ENCODE measurements at places on chromosomes 12 and 14.

GRCh38 chr12:19394385-19394784, 44.9 kb upstream of the AEBP2 start:
- no peak for DNase-seq

DNA sequence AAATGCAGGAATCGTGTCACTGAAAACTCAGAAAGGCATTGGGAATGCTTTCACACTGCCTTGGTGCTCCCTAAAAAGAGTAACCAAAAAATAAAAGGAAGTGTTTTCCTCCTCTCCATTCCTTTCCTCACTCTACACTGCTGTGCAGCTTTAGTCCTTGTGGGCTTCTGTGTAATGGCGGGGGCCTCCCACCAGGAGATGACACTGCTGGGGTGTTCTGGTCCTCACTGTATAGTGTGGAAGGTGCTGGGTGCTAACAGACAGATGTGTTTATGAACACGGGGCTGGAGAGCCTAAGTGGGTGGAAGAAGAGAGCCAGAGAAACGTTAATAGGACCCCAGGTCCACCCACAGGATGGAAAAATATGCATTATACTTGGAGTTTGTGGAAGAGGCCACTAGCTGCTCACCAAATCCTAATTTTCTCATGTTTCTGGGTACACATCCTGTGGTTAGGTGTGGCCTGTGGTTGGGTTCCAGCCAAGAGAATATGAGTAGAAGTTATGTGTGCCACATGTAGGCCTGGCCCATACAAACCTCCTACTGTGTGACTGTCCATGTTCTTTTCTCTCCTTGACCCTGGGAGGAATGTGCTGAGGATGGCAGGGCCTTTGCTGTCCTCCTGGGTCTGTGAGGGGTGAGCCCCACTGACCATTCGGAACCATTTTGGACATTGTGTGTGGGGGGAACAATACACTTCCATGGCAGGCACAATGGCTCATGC, 14.0 kb upstream of the C1S start:
- no peak for DNase-seq

DNA sequence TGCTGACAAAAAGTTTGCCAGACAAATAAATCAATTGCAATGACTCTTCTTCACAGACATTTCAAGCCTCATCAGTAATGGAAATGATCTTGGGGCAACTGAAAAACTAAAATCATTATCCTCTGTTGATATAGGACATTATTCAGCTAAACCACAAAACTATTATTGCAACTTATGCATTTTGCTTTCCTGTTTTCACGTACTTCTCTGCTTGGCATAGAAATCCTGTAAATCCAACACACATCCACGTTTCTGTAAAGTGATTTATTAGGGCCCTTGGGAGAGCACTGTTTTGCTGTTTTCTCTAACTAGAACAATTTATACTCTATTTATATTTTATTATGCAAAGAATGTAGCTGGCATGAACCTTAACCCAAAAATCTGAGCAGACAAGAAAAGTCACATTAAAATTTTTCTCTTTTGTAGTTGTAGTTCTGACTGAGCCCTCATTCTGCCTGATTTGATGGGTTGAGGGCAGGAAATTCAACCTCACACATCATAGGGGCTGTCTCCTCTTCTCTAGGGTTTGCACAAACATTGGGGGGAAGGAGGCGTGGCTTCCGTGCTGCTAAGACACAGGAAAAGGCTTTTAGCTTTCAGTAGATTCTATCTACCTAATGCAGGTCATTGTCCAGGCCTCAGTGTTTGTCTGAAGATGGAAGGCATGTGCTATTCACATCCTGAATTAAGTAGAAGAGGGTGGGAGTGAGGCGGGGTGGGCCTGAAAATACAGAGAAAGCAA, 11.5 kb upstream of the NUP107 start:
- DNase-seq, result peak; percentile 76

GRCh38 chr12:90858252-90858651, 96.7 kb downstream of the CCER1 start:
- no peak for DNase-seq

DNA sequence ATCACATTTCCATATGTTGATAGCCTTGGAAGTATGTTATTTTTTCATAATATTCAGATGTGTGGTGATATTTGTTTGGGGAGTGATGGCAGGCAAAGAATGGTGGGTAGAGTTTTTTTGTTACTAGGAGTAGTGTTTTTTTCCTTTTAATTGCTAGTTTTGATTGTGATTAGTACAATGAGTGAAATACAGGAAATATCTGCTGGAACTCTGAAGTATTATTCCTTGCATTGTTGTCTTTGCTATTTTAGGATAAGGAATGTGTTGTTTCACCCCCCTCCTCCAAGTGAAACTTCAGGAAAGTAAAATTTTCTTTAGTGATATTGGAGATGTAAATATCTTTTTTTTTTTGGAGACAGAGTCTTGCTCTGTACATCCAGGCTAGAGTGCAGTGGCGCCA, 105.4 kb downstream of the DIP2B start:
- no peak for DNase-seq

GRCh38 chr14:100832311-100832960, 6.5 kb downstream of the MEG3 start:
- DNase-seq, result no peak

DNA sequence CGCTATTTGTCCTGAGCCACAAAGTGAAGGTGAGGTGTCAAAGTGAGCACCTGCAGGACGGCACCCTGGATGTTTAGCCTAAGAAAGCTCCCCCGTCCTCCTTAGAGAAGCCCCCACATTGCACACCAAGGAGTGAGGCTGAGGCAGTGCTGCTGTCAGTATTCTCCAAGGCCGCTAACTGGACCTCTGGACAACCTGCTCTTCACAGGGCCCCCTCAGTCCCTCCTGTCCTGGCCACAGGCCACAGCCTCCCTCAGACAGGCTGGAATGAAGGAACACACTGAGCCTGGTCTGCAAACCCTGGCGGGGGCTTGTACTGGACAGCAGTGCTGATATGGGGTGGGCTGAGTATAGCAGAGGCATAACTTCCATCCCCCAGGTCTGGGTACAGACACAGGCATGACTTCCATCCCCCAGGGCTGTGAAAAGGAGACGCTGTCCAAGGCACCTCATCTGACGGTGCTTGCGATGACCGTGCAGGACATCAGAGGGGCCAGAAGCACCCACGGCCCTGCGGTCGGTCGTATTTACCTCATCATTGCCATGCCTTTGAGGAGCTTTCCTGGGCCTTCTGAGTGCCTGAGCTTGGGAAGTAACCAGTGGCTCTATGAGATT, 82.4 kb upstream of the DIO3 start:
- DNase-seq, result no peak

DNA sequence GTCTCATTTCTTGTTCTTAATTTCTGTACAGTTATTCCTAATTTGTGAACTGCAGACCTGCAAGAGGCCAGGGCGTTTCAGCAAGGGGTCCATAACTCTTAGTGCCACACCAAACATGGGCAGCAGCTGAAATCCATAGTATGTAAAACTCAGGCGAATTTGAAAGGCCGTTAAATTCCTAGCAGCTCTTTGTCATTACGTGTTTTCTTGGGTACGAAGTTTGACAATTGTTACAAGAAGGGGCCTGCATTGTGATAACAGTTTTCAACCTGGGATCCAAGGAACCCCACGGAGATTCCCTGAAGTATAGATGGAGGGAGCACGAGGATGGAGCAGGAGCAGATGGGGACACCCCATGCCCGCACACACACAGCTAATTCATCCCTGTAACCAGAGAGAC, 288.0 kb downstream of the ZFP36L1 start:
- no peak for DNase-seq

DNA sequence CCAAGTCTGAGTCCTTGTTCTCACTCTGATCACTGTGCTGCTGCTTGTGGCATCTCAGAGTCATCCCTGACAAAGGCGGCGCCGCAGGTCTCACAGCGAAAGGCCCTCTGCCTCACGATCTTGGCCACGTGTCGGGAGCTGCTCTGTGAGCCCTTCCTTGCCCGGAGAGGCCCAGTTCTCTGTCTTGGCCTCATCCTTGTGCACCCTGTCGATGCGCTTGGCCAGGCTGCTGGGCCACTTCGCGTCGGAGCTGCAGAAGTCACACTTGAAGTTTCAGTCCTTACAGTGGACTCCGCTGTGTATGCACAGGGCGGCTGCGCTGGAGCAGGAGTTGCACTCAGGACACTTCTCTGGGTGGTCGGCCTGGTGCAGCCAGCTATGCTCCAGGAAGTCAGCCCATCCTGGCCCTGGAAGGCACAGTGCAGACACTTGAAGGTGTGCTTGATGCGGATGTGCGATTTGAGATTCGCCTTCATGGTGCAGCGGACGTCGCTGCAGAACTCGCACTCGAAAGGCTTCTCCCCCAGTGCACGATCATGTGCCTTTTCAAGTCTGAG, 36.4 kb upstream of the SAV1 start:
- DNase-seq, result no peak

DNA sequence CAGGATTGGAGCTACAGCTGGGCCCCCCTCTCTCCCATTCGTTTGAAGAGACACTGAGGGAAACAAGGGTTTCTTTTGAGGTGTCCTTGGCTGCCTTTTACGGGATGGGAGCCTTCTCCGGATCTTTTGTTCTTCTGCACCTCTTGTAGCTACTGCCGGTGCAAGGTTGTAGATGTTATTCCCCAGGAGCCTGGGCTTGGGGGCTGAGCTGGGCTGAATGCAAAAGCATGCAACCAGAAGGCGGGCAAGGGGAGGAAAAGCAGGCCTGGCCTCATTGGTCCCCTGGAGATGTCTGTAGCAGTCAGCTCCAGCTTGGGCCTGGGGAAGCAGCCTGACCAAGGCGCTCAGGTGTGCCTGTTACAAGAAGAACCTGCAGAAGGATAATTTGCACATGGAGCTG, 110.3 kb downstream of the GCH1 start:
- no peak for DNase-seq

GRCh38 chr12:6198556-6198955, 1.6 kb upstream of the CD9 start:
- no peak for DNase-seq

DNA sequence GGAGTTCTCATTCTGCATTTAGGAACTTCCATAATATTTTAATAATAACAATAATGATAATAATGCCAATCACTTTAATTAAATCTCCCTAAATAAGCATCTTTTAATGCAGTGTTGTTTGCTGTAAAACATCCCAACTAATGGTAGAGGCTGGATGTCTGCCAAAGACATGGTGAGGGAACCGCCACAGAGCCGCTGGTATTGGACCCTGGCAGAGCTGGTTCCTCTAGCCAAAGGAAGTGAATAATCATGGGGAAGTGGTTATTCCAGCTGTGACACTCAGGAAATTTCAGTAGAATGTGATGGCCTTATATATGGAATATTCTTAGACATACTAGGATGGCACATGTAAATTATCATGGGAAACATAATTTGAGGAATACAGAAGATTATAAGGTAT, 483.3 kb downstream of the ZFP36L1 start:
- no peak for DNase-seq

DNA sequence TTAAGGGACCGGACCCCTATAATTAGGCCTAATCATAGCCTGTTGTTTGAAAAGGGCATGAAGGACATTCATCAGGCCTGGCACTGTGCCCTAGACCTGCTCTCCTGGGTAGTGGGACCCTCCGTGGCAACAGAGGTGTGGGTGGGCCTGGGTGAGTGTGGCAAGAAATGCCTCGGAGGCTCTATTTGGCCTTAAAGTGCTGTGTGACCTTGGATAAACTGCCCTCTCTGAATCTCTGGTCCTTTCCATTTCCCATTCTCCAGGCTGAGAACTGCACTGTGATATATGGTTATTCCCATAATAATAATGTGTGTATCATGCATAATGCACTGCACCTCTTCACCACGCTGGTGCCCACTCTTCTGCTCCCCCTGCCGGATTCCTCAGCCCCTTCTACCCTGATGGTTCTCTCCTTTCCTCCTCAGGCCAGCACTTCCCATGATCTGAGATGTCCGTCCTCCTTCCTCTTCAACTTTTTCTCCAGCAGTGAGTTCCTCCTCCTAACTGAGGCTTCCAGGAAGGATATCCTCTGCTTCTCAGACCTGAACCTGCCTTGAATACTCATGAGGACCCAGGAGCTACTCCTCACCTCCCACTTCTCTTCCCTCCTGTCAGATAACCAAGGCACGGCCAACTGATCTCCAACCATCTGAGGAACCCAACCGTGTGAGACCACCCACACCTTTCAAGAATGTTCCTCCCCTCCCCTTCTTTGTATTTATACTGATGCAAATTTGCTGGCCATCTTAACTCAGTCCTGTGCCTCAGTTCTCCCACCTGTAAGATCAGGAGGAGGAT, 111.0 kb upstream of the PZP start:
- DNase-seq, result no peak

DNA sequence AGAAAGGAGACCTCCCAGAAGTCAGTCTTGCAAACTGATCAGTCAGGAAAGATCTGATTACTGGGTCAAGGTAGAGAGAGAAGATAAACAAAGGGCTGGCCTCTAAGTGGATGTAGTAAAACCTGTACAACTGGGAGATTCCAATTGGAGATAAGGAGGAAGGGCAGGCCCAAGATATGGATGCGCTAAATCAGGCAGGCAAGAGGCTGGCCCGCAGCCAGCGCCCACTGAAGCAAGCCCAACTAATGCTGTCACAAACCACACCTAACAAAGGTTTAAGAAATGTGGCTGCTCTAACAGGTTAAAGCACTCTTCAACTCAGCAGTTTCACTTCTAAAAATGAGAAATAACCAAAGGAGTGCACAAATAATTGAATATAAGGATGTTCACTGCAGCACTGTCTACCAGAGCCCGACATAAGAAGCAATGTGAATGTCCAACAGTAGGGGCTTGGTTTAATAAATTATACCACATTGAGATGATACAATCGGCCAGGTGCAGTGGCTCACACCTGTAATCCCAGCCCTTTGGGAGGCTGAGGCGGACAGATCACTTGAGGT, 4.7 kb downstream of the GLTP start:
- peak; percentile 24 for DNase-seq
